ENCODE measurements at places on chromosomes 3 and 15. TPM values are rescaled to one million over a fixed set of nuclear protein-coding genes. Genes with fewer than 3 reads are reported as not detected.

DNA sequence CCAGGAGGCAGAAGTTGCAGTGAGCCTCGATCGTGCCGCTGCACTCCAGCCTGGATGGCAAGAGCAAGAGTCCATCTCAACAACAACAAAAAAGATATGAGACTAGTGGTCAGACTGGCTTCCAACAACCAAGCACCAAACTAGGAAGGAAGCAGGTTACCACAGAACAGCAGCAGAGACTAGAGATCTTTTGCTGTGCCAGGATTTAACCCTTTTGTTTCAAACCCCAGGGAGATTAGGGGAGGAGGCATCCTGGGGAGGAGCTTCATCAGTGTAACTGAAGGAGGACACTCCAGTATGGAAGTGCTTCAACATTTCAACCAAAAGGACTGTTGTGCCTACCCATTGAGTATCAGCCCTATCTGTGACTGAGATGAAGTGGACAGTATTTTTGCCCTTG lies 240.3 kb downstream of the ZIC1 start:
- no peaks in the 10 kb centered on the region for H3K4me1 ChIP-seq
- no peak overlapping the region for H3K4me3 ChIP-seq
- H3K36me3 ChIP-seq = no peaks in the 10 kb centered on the region
- no peaks in the 10 kb centered on the region for H3K27me3 ChIP-seq
- DNase-seq = no peak

- H3K27me3 ChIP-seq = peaks cover 12% of the 10 kb centered on the region
- no peaks in the 10 kb centered on the region for H3K36me3 ChIP-seq
- no peak for DNase-seq
- no peak overlapping the region for H3K27ac ChIP-seq
- H3K4me1 ChIP-seq = no peaks in the 10 kb centered on the region
Measured at GRCh38 chr15:39127151-39127790, 453.6 kb upstream of the THBS1 start.

DNA sequence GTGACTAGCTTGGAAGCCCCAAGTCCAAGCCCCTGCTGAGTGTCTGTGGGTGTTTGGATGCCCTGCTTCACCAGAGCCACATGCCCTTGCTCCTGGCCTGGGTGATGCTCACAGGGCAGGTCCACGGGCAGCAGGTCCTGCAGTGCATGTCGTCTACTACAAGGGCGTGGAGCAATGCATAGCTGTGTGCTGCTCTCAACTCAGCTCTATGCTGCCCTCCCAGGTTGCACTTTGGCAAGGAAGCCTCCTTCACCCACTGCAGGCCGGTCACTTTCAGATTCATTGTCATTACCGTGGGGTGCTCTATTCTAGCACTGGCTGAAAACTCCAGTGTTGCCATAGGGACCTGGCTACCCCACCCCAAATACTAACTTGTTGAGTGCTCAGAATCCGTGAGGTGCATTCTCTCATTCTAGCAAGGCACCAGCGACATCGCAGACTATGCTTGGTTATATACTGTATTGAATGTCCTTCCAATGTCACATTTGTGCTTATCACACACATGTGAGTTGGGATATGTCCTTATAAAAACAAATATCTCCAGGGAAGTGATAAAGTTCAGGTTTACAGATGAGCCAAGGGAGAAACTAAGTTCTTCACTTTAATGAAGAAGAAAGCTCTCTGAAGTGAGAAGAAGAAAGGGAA lies 51.8 kb downstream of the GRAMD1C start:
- H3K4me1 ChIP-seq = no peaks in the 10 kb centered on the region
- no peak overlapping the region for H3K4me3 ChIP-seq
- no peaks in the 10 kb centered on the region for H3K27me3 ChIP-seq
- DNase-seq = no peak
- H3K27ac ChIP-seq = no peak overlapping the region
- no peaks in the 10 kb centered on the region for H3K36me3 ChIP-seq

DNA sequence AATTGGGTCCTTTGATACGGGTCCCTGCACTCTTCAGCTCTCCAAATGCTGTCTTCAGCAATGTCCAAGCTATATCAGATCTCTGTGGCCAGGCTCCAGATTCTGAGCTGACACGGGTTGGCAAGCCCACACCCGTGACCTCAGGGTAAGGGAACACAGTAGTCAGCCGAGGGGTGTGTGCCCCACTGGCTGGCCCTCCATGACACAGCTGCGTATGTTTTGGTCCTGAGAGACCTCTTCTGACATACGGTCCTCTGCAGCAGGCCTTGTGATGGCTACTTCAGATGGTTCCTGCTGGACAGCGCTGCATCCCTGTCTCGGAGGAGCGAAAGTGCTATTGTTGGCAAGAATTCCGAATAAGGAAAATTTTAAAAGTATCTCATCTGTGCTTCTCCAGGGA lies 85.2 kb upstream of the ADAMTS17 start:
- peaks cover 40% of the 10 kb centered on the region for H3K36me3 ChIP-seq
- H3K27ac ChIP-seq = no peak overlapping the region
- no peak overlapping the region for H3K4me3 ChIP-seq
- no peaks in the 10 kb centered on the region for H3K4me1 ChIP-seq

DNA sequence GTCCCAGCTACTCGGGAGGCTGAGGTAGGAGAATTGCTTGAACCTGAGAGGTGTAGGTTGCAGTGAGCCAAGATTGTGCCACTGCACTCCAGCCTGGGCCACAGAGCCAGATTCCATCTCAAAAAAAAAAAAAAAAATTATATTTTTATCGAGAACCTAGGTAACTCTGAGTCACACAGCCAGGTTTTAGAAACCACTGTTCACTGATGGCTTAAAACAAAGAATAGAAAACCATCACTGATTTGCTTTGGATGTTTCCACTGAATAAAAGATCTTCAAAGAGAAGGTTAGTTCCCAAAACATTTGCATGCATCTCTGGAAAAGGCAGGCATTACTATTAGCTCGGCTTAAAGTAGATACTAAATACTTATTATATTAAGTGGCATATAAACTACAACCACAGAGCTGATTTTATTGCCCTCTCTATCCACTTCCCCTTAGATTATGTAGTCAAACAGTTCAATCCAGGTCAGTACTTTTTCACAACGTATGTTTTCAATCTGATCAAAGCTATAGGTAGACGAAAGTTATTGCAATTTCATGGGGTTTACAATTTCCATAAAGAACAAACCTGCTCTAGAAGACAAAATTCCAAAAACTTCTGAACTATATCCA lies 1.4 kb downstream of the B4GALT4 start:
- peaks cover 23% of the 10 kb centered on the region for H3K36me3 ChIP-seq
- no peaks in the 10 kb centered on the region for H3K27me3 ChIP-seq
- H3K4me1 ChIP-seq = peaks cover 42% of the 10 kb centered on the region
- no peak for DNase-seq
- H3K4me3 ChIP-seq = peak overlapping the region; percentile 83

DNA sequence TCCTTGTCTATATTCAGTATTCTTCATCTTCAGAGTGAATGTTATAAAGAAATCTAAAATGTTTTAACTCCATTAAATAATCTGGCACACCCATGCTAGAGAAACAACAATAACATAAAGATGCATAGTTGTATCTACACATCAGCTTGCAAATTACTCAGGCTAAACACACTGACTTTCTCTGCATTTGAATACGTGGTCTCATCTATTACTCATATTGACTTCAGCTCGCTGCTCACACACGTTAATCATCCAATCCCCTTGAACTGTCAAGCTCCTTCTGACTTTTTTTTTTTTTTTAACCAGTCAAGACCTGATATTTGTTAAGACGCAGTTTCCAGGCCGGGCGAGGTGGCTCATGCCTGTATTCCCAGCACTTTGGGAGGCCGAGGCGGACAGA lies 1137.3 kb upstream of the CADM2 start:
- H3K4me3 ChIP-seq = no peak overlapping the region
- DNase-seq = no peak
- H3K27me3 ChIP-seq = no peaks in the 10 kb centered on the region
- no peaks in the 10 kb centered on the region for H3K4me1 ChIP-seq
- H3K36me3 ChIP-seq = no peaks in the 10 kb centered on the region
- no peak overlapping the region for H3K27ac ChIP-seq

GRCh38 chr3:133854264-133855001 lies 41.2 kb downstream of the RAB6B start:
- H3K36me3 ChIP-seq = no peaks in the 10 kb centered on the region
- no peaks in the 10 kb centered on the region for H3K27me3 ChIP-seq
- no peaks in the 10 kb centered on the region for H3K4me1 ChIP-seq
- DNase-seq = no peak
- no peak overlapping the region for H3K4me3 ChIP-seq

GRCh38 chr3:168154089-168154488 lies 58.4 kb upstream of the GOLIM4 start:
- DNase-seq = no peak
- H3K27ac ChIP-seq = no peak overlapping the region
- no peak overlapping the region for H3K4me3 ChIP-seq
- peaks cover 20% of the 10 kb centered on the region for H3K36me3 ChIP-seq

GRCh38 chr3:20066850-20067617 lies 26.8 kb downstream of the KAT2B start:
- DNase-seq = no peak
- H3K27ac ChIP-seq = no peak overlapping the region
- no peaks in the 10 kb centered on the region for H3K36me3 ChIP-seq
- H3K4me1 ChIP-seq = peaks cover 63% of the 10 kb centered on the region

- H3K4me1 ChIP-seq = no peaks in the 10 kb centered on the region
- no peaks in the 10 kb centered on the region for H3K27me3 ChIP-seq
- no peak for DNase-seq
- peaks cover 13% of the 10 kb centered on the region for H3K36me3 ChIP-seq
Measured at GRCh38 chr3:172256101-172256734, 192.0 kb downstream of the GHSR start.

DNA sequence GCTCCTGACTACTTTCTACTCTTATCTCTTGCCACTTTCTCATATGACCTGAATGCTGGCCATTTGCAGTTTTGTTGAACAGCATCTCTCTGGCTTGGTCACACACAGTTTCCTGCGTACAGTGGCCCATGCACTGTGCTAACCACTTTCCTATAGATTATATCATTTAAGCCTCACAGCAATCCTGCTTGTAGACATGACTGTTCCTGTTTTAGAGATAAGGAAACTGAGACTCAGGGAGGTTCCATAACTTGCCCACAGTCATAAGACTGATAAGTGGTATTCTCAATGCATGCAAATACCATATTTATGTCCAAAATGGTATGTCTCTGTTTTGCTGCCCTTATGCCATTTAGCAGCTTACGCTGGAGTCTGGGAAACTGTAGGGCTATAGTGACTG lies 229.5 kb downstream of the NR1D2 start:
- H3K4me3 ChIP-seq = no peak overlapping the region
- no peaks in the 10 kb centered on the region for H3K4me1 ChIP-seq
- DNase-seq = no peak
- no peaks in the 10 kb centered on the region for H3K36me3 ChIP-seq
- H3K27me3 ChIP-seq = no peaks in the 10 kb centered on the region

- no peak for DNase-seq
- peaks cover 2% of the 10 kb centered on the region for H3K4me1 ChIP-seq
- no peaks in the 10 kb centered on the region for H3K36me3 ChIP-seq
- H3K4me3 ChIP-seq = no peak overlapping the region
- H3K27me3 ChIP-seq = peaks cover 2% of the 10 kb centered on the region
Measured at GRCh38 chr3:107284612-107285011, 92.6 kb upstream of the CCDC54 start.

DNA sequence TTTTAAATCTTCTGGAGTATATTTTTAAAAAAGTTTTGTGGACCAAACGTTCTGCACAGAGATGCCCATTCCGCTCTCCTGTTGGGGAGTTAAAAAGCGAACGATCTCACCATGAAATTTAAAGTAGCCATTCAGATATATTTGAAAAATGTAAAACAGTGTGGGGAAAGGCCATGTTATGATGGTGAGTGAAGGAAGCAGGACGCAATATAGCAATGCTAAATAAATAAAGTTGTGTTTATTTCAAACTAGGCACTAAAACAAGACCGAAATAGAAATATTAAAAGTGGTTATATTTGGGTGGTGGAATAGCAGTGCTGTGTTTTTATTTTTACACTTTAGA lies 327 bp upstream of the CCDC13 start:
- H3K4me1 ChIP-seq = peaks cover 11% of the 10 kb centered on the region
- H3K27me3 ChIP-seq = no peaks in the 10 kb centered on the region
- peak overlapping the region; percentile 96 for H3K27ac ChIP-seq
- H3K4me3 ChIP-seq = peak overlapping the region; percentile 90
- no peak for DNase-seq

- peaks cover 40% of the 10 kb centered on the region for H3K27me3 ChIP-seq
- H3K36me3 ChIP-seq = no peaks in the 10 kb centered on the region
- H3K27ac ChIP-seq = no peak overlapping the region
- no peak for DNase-seq
Measured at GRCh38 chr3:123349566-123350435, 99.1 kb downstream of the ADCY5 start.

- H3K4me3 ChIP-seq = no peak overlapping the region
- H3K36me3 ChIP-seq = peaks cover 45% of the 10 kb centered on the region
- DNase-seq = no peak
- no peaks in the 10 kb centered on the region for H3K27me3 ChIP-seq
- H3K4me1 ChIP-seq = no peaks in the 10 kb centered on the region
Measured at GRCh38 chr3:172391592-172392302, 56.5 kb downstream of the GHSR start.

DNA sequence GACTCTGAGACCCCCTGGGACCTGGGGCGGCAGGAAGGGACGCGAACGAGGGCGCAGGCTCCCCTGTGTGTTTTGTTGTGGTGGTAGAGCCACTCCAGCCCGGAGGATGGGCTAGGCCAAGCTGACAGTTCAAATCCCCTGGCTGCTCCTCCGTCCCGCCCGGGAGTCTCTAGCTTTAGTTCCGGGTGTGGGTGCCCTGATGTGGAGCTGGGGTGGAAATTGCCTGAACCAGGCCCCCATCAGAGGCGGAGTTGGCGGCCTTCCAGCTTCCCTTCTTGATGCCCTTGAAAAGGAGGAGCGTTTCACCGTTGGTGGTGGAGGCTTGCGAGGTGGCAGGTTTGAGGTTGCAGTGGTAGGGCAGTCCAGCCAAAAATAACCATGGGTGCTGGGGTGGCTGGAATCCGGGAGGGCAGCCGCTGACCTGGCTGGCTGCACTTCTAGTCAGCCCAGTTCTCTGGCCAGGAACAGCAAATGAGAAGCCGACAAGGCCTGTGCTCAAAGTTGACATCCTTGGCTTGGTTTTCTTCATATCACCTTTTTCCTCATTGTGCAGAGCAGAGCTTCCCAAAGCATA lies 817 bp downstream of the CLK3 start:
- peak overlapping the region; percentile 98 for H3K27ac ChIP-seq
- peaks cover 44% of the 10 kb centered on the region for H3K4me1 ChIP-seq
- peaks cover 32% of the 10 kb centered on the region for H3K36me3 ChIP-seq

GRCh38 chr15:51237816-51238215 lies 100.6 kb downstream of the CYP19A1 start:
- H3K36me3 ChIP-seq = no peaks in the 10 kb centered on the region
- H3K27ac ChIP-seq = no peak overlapping the region
- peaks cover 28% of the 10 kb centered on the region for H3K27me3 ChIP-seq
- H3K4me3 ChIP-seq = no peak overlapping the region
- H3K4me1 ChIP-seq = no peaks in the 10 kb centered on the region

- H3K4me1 ChIP-seq = peaks cover 58% of the 10 kb centered on the region
- peak overlapping the region; percentile 98 for H3K27ac ChIP-seq
- H3K27me3 ChIP-seq = no peaks in the 10 kb centered on the region
- peak overlapping the region; percentile 97 for H3K4me3 ChIP-seq
Measured at GRCh38 chr3:122679882-122680474, 661 bp upstream of the PARP14 start.

GRCh38 chr3:71973274-71974030 lies 188.5 kb upstream of the PROK2 start:
- H3K36me3 ChIP-seq = peaks cover 7% of the 10 kb centered on the region
- DNase-seq = no peak
- no peak overlapping the region for H3K4me3 ChIP-seq
- no peaks in the 10 kb centered on the region for H3K4me1 ChIP-seq
- H3K27me3 ChIP-seq = peaks cover 9% of the 10 kb centered on the region

ISLR gene
- polyA plus RNA-seq = not detected

ZPLD1 gene
- polyA plus RNA-seq = not detected

RNU5B-1 gene
- polyA plus RNA-seq = not detected

ABHD5 gene
- 3.6 TPM for polyA plus RNA-seq

GOLGB1 gene
- polyA plus RNA-seq = 8.2 TPM

EXD1 gene
- polyA plus RNA-seq = not detected

SETD2 gene
- 14.3 TPM for polyA plus RNA-seq

GASK1A gene
- polyA plus RNA-seq = not detected

GPR62 gene
- polyA plus RNA-seq = not detected

ITIH1 gene
- polyA plus RNA-seq = not detected

PODXL2 gene
- 4.1 TPM for polyA plus RNA-seq

GOLGA6L7 gene
- polyA plus RNA-seq = not detected
